HT1080 (cell line): ENCODE measurements at places on chromosomes 7 and 10. TPM values are rescaled to one million over a fixed set of nuclear protein-coding genes. Genes with fewer than 3 reads are reported as not detected.

GRCh38 chr10:101995451-101996063 lies 60.4 kb downstream of the ARMH3 start:
- peak; percentile 19 for DNase-seq

DNA sequence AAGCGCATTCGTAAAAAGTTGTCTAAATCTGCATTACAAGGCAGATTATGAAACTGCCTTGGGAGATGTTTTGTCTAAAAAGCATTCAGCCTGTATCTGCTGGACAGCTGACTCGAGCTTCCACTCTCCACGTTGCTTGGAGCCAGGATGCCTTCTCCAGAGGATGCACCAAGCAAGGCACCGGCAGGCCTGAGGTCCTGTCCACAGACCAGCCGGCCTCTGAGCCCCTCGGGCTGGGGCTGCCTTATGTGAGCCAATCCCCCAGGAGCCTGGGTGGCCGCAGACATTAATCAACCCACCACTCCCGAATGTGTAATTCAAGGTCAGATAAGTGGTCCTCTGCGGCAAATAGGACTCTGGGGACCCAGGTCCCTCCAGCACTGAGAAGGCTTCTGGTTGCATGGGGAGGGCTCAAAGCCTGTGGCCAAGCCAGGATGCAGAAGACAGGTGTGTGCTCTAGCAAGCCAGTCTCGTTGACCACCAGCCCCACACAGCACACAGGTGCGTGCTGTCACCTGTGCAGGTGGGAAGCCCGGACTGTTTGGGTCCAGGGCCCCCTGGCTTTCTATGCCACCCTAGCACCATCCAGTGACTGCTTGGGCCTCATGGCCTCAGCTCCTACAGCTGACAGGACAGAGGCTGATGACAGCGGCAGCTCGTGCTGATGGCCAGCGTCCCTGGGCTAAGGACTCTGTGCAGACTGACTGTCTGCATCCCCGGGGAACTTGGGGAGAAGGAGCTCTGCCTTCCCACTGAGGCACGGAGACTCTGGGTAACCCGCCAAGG lies 4.8 kb upstream of the RET start:
- DNase-seq, result no peak

GRCh38 chr10:94351089-94351488 lies 11.7 kb downstream of the NOC3L start:
- no peak for DNase-seq

PDE6C gene
- total RNA-seq, result not detected in 2 replicates

SEMA3C gene
- total RNA-seq, result 33.7 and 41.7 TPM in 2 replicates

DNA sequence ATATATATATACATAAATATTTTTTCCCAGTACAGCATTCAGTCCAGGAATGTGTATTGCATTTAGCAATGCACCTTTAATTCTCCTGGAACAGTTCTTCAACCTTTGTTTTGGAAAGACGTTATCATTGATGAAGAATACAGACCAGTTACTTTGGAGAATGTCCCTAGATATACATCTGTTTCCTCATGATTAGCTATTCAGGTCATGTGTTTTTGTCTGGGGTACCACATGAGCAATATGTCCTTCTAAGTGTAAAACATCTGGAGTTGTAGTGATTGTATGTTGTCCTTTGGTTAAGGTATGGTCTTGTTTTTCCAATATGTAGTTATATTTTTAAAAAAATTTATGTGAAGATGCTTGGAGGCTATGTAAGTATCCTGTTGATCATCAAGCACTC lies 10.2 kb downstream of the BZW2 start:
- DNase-seq, result no peak

GRCh38 chr10:75280236-75280635 lies 44.5 kb upstream of the COMTD1 start:
- no peak for DNase-seq

- DNase-seq, result no peak
Measured at GRCh38 chr10:1242975-1243374, 186.8 kb downstream of the WDR37 start.

TMEM213 gene
- total RNA-seq, result not detected in 2 replicates

- no peak for DNase-seq
Measured at GRCh38 chr10:111984057-111984456, 199.5 kb downstream of the GPAM start.

- no peak for DNase-seq
Measured at GRCh38 chr7:101916876-101917275, 99.5 kb downstream of the CUX1 start.

DNA sequence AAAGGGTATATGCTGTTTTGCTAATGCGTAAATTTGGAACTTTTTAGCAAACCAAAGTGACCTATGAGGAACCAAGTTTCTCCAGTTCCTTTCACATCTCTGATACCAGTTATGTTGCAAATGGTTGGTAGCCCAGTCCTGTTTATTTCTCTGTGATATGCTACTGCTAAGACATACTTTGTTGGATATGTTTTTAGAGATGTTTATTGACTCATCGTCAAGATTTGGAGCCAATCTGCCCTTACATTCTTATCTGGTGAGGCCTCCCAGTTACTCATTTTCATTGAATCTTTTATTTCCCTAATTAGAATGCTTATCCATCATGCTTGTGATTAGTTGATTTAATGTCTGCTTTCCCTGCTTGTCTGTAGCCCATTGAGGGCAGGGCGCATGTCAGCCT lies 58.9 kb downstream of the LRGUK start:
- no peak for DNase-seq

DNA sequence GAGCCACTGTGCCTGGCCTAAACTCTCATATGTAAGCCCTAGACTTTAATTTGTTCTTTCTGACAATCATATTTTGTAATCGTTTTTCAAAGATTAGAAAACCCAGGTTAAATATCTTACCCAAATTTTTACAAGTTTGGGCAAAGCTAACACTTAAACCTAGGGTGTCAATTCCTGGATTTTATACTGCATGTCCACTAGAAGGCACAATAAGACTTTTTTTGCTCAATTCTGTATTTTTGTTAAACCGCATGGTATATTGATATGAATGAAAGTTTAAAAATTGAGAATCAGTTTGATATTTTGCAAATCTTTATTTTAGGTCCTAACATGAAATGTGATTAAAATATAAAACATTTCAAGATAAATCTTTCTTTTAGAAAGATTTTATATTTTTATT lies 29.3 kb downstream of the DYNC2I1 start:
- DNase-seq, result no peak

GRCh38 chr10:6678956-6679355 lies 98.9 kb upstream of the PRKCQ start:
- DNase-seq, result no peak

GRCh38 chr10:131770946-131771633 lies 129.7 kb upstream of the PPP2R2D start:
- DNase-seq, result no peak

HIF1AN gene
- 9.0 and 9.8 TPM in 2 replicates for total RNA-seq

DNA sequence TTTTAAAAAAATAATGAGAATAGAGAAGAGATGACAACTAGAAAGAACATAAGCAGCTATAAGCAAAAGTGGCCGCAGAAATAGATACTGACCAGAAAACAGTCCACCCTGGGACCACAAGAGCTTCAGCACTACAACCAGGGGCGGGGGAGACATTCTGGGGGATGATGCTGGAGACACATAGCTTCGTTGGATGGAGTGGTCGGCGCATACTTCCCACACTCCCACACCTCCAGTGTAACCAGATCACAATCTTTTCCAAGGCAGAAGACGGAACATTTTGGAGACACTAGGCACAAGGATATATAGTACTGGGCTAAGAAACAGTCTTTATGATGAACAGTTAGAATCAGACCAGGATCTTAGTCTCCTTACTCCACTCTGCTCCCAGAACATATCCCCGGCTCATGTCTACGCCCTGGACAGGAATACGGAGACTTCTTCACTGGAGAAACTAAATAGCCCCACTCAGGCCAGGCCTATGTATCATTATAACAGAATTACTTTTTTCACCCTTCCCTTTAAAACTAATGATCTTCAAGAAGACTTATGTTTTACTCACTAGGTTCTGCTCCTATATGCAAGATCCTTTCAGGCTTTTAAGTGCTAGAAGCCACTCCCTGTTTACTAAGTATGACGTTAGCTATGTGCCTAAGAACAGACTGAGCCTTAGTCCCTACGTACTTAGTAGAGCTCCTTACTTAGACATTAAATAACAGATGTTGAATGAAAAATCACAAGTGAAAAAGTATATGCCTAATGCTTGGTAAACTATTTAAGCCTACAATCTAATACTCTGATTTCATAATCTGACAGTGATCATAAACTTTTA lies 169.6 kb downstream of the SRPK2 start:
- DNase-seq, result no peak

SLC29A4 gene
- 1.1 and 1.6 TPM in 2 replicates for total RNA-seq

SYNPO2L gene
- 0.11 TPM in 1 of 2 replicates, not detected in the other for total RNA-seq

SLC39A12 gene
- total RNA-seq, result not detected in 2 replicates

DNA sequence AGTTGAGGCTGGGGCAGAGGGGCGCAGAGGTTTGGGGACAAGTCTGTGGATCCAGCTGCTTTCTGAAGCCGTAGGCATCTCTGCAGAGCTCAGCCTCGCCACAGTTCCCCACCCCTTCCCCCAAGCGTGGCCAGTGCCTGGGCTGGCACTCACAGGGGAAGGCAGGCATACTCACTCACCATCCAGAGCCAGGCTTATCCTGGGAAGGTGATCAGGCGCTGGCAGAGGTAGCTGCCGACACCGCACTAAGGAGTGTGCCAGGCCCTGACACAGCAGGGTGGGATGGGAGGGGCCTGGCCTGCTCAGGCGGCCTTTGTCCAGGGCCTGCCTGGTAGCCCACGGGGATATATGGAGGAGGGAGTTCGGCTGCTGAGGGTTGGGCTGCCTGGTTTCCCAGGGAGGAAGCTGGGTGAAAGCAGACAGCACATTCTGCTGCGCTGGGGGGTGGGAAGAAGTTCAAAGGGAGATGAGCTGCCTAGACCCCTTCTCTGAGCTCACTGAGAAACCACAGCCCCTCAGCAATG lies 15.9 kb downstream of the VSIR start:
- no peak for DNase-seq

GRCh38 chr7:24279512-24279911 lies 4.5 kb upstream of the NPY start:
- DNase-seq, result peak; percentile 21

GTF2I gene
- total RNA-seq, result 94.4 and 205 TPM in 2 replicates

DNA sequence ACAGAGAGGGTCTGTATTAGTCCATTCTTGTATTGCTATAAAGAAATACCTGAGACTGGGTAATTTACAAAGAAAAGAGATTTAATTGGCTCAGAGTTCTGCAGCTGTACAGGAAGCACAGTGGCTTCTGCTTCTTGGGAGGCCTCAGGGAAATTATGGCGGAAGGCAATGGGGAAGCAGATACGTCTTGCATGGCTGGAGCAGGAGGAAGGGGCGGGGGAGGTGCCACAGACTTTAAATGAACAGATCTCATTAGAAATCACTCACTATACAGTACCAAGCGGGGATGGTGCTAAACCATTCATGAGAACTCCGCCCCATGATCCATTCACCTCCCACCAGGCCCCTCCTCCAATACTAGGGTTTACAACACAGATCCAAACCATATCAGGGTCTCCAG lies 3.7 kb upstream of the CALU start:
- no peak for DNase-seq

PLXNA4 gene
- 22.2 and 29.2 TPM in 2 replicates for total RNA-seq

DNA sequence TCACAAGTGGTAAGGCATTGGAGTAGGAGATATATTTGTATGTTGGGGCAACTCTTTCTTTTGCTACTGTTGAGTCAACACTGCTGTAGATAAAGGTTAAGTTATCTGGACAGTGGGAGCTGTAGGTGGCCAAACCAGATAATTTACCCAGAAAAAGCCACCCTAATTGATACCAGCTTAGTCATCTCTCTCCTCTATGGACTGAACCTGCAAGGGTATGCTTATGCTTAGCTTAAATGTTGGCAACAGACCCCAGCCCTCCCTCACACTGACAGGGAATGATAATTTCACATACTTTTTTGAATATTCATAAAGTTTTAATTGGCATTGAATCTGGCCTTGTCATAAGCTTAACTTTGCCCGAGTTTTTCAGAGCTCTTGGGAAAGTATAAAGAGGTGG lies 66.3 kb downstream of the CREB5 start:
- no peak for DNase-seq

GRCh38 chr7:133479456-133480065 lies 226.7 kb downstream of the EXOC4 start:
- no peak for DNase-seq

ADARB2 gene
- 0.03 TPM in 1 of 2 replicates, not detected in the other for total RNA-seq

RNF32 gene
- 1.2 and 1.7 TPM in 2 replicates for total RNA-seq

- DNase-seq, result no peak
Measured at GRCh38 chr7:2559283-2559950, 638 bp downstream of the IQCE start.

DNA sequence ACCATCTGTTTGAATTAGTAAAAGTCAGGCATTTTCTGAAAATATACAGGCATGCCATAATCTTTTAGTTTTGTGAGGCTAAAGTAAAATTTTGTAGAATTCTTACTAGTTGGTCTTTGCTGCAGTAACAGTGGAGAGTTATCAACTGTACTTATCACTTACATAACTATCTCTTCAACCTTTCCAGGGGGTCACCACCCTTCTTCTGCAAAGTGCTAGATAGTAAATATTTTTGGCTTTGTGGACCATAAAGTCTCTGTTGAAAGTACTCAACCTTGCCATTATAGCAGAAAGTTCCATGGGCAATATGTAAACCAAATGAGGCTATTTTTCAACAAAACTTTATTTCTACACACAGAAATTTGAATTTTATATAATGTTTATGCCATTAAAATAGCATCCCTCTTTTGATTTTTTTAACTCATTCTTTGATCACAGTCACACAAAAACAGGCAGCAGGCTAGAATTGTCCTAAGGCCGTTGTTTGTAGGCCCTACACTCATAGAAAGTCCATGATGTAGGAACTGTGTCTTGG lies 59.5 kb upstream of the KLF6 start:
- DNase-seq, result no peak

GPC2 gene
- total RNA-seq, result 0.51 TPM in 1 of 2 replicates, not detected in the other

GRCh38 chr7:45515346-45515745 lies 58.8 kb upstream of the ADCY1 start:
- DNase-seq, result no peak

PLPP4 gene
- 27.6 and 47.7 TPM in 2 replicates for total RNA-seq

GRCh38 chr7:146345251-146345650 lies 228.7 kb downstream of the CNTNAP2 start:
- no peak for DNase-seq

SLC26A3 gene
- total RNA-seq, result not detected in 2 replicates

GRCh38 chr7:158343526-158343925 lies 244.1 kb downstream of the PTPRN2 start:
- DNase-seq, result no peak
